ENCODE measurements at places on chromosomes 2 and 18.

DNA sequence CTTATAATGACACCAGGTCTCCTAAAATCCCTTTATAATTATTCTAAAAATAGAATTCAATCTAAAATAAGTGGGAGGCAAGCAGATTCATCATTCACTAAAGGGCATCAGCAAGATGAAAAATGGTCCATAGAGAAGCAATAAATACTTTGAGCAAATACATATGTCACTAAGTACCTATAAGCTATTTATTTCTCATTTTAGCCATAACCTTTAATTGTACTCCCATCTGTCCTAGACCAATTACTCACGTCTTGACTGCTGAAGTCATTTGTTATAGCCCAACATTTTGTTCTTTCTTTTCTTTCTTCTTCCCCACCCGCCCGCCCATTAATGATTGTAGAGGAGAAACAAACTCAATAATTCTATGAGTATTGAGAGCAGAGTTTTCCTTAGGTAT, 105.7 kb downstream of the MAP2 start:
- DNase-seq = no peak

- DNase-seq = no peak
These were observed 138.6 kb downstream of the GLI2 start for GRCh38 chr2:120873958-120874887.

GRCh38 chr2:187148059-187148714, 299.2 kb upstream of the ZSWIM2 start:
- DNase-seq = no peak

DNA sequence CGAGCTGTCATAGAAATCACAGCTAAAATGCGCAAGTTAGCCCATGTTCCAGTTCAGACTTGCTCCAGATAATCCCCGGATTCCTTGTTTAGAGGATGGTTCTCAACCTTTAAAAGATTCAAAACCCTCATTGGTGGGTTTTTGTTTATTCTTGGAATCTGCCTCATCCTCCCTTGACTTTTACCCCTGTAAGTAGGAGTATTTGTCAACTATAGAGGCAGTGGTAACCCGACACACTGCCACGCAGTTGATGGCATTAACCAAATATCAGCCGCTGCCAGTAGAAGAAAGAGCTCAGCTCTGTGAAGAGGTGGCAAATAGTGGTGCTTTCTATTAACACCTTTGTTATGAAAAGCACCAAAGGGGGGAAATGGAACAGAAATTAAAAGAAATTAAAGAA, 40.4 kb upstream of the SELENOI start:
- DNase-seq = no peak

GRCh38 chr2:54918647-54919280, 131.5 kb downstream of the RTN4 start:
- DNase-seq = no peak

- DNase-seq = no peak
These were observed 95.2 kb downstream of the EPB41L5 start for GRCh38 chr2:120108049-120108448.

- no peak for DNase-seq
These were observed 28.6 kb downstream of the TTC21B start for GRCh38 chr2:165924946-165925345.

DNA sequence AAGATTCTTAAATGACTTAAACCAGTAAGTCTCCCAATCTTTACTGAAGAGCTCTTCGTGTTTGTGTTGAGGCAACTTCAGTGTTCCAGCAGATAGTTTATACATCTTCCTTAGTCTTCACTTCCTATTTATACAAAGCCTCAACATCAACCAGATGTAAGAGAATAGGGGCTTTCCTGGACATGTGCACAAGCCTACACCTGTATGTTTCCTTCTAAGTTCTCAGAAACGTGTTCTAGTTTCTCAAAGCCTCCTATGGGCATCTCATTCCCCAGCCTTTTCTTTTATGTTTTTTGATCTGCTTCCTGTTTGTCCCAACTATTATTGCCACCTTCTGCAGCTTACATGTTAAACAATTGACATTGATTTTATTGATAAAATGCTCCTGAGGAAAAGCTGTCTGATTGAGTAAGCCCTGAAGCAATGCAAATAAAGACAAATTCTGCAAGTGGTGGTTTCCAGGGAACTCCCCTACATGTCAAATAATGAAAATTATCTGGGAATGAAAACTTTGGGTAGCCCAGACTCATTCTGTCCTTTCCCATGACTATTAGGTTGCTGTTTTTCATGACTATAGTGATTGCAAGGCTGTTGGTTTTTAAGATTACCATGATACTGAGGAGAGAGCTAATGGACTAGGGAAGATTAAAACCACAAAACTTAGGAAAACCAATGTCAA, 663.3 kb upstream of the ACVR2A start:
- no peak for DNase-seq

DNA sequence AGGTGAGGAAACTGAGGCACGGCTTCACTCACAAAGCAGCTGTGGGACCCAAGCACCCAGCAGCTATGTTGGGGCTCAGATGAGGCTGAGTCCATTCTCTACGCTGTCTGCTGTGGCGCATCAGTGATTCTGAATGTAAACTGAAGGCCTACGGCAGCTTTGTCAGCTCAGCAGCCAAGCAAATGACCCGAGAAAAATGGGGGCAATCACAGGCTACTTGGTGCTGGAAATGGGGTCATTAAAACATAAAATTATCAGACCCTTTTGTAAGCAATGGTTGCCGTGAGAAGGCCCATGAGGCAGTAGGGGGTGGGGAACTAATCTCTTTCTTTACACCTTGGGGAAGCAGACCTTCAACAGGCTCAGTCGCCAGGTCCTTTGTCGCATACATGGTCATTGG, 84.0 kb upstream of the ZCCHC2 start:
- DNase-seq = no peak

DNA sequence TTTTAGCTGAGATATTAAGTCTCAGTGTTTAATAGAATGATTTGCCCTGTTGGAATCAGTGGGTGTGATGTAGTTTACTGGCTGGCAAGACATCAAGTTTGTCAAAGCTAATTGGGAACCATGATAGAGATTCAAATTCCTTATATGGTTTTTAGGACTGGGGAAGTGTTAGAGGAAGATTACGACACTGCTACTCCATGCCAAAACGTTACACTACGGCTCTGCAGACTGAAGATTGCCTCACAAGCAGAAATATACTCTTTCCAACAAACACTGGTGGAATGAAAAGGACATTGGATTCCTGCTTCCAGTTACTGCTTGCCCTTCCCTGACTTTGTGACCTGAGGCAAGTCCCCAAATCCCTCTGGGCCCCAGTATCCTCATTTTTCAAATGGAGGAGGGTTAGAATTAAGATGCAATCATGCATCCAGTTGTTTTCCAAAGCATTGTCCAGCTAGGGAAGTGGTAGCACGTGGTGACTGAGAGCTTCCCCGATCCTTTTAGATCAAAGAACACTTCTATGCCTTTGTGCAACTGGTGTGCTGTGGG, 147.6 kb downstream of the CDC42EP3 start:
- DNase-seq = no peak

- no peak for DNase-seq
These were observed 85.1 kb downstream of the BCL2 start for GRCh38 chr18:63234432-63234831.

Data from hematopoietic multipotent progenitor cell treated with erythropoietin and hydrocortisone succinate and interleukin-3 and kit ligand, for 15 days (in vitro differentiated cells).